Thoracic aorta (tissue), 2 donors: ENCODE measurements at places on chromosomes 4 and X. TPM values are rescaled to one million over a fixed set of nuclear protein-coding genes. Genes with fewer than 3 reads are reported as not detected.

DNA sequence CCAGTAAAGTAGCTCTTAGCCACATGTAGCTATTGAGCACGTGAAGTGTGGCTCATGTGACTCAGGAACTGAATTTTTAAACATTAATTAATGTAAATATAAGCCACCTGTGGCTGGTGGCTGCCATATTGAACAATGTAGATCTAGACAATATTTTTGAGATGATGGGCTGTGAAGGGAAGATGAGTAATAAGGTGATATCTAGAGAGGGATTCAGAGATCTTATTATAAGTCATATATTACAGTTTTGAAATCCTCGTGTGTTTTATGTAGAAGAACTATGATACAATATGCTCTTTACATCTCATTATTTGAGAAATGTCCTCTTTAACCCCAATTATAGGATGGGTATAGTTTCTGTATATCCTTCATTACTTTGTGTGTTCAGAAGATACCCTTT, 5.6 kb downstream of the GAR1 start:
- DNase-seq: no peak
- peaks cover 8% of the 10 kb centered on the region for H3K4me1 ChIP-seq
- H3K27ac ChIP-seq: no peak overlapping the region
- H3K4me3 ChIP-seq: no peak overlapping the region

- no peak for DNase-seq
- peak within 1 kb of the TSS; percentile 56 for H3K27ac ChIP-seq
- H3K4me1 ChIP-seq: peaks cover 5% of the 10 kb centered on the region
- H3K4me3 ChIP-seq: peak within 1 kb of the TSS; percentile 67
- no peaks in the 10 kb centered on the region for H3K36me3 ChIP-seq
Observed at GRCh38 chrX:100643956-100644860, at the start of gene SRPX2. TSS of gene SRPX2 (plus strand) at chrX:100644199. CDS start at chrX:100646323, 2,124 bp downstream.

ARMCX4 gene
- total RNA-seq: 13.4 TPM

DNA sequence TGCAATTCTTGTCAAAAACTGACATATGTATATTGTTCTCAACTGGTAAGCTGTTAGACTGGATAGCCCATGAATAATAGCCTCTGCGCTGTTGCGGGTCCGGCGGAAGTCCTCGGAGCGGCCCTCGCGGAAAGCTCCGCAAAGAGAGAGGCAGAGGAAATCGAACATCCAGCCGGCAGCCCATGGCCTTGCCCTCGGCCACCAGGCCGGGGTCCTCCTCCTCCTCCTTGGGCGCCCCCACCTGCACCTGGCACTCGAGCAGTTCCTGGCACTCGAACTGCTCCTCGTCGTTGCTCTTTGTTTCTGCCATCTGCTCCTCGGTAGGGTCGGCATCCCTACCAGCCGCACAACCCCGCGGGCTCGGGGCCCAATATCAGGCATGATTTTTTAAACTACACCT, 1176.3 kb downstream of the PCDH18 start:
- no peak overlapping the region for H3K4me3 ChIP-seq
- no peak for DNase-seq
- no peaks in the 10 kb centered on the region for H3K27me3 ChIP-seq
- H3K27ac ChIP-seq: no peak overlapping the region
- no peaks in the 10 kb centered on the region for H3K4me1 ChIP-seq
- H3K36me3 ChIP-seq: no peaks in the 10 kb centered on the region

HSFX3 gene
- not detected for total RNA-seq

- H3K27me3 ChIP-seq: no peaks in the 10 kb centered on the region
- no peak for DNase-seq
- no peaks in the 10 kb centered on the region for H3K4me1 ChIP-seq
- no peak overlapping the region for H3K4me3 ChIP-seq
- no peaks in the 10 kb centered on the region for H3K36me3 ChIP-seq
- H3K27ac ChIP-seq: no peak overlapping the region
Observed at GRCh38 chr4:48307528-48307927, 33.8 kb upstream of the SLAIN2 start.

DNA sequence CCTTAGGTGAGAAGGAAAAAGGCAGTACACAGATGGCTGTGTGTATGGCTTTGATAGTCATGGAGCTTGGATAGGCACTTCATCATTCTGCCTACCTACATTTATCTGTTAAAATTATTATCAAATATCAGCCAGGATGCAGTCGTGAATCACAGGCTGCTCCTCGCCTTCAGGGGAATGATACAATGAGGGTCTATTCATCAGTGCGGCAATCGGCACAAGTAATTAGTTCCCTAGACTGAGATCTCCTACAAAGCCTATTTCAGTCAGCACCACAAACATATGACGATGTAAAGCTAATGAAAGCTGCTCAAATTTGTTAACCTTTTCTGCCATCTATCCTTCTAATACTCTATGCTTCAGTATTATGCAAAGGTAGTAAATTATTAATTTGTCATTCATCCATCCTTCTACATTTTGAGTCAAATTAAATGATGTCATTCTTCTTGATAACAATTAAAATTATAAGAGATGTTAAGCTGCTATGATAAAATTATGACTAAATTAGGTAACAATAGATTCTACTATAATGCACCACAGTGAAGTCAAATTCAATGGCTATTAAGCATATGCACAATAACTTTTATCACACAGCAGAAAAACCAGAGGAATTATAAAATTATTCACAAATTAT, 19.0 kb downstream of the MAB21L2 start:
- H3K27me3 ChIP-seq: no peaks in the 10 kb centered on the region
- no peaks in the 10 kb centered on the region for H3K36me3 ChIP-seq
- no peak for DNase-seq
- no peak overlapping the region for H3K27ac ChIP-seq
- H3K4me3 ChIP-seq: no peak overlapping the region

GRCh38 chr4:184347251-184348239, 126.8 kb downstream of the IRF2 start:
- peaks cover 7% of the 10 kb centered on the region for H3K4me1 ChIP-seq
- no peak overlapping the region for H3K4me3 ChIP-seq
- H3K27me3 ChIP-seq: no peaks in the 10 kb centered on the region
- no peak overlapping the region for H3K27ac ChIP-seq
- no peak for DNase-seq

GRCh38 chr4:13470379-13470778, 13.8 kb downstream of the RAB28 start:
- DNase-seq: no peak
- no peaks in the 10 kb centered on the region for H3K27me3 ChIP-seq
- H3K4me3 ChIP-seq: no peak overlapping the region
- H3K4me1 ChIP-seq: no peaks in the 10 kb centered on the region
- no peaks in the 10 kb centered on the region for H3K36me3 ChIP-seq

- no peaks in the 10 kb centered on the region for H3K27me3 ChIP-seq
- no peak for DNase-seq
- H3K4me1 ChIP-seq: no peaks in the 10 kb centered on the region
- H3K4me3 ChIP-seq: no peak overlapping the region
- no peaks in the 10 kb centered on the region for H3K36me3 ChIP-seq
Observed at GRCh38 chr4:148790246-148790645, 348.0 kb upstream of the NR3C2 start.

GRCh38 chrX:31126205-31126604, 54.4 kb upstream of the FTHL17 start:
- no peak for DNase-seq
- H3K4me1 ChIP-seq: no peaks in the 10 kb centered on the region
- H3K36me3 ChIP-seq: no peaks in the 10 kb centered on the region

DNA sequence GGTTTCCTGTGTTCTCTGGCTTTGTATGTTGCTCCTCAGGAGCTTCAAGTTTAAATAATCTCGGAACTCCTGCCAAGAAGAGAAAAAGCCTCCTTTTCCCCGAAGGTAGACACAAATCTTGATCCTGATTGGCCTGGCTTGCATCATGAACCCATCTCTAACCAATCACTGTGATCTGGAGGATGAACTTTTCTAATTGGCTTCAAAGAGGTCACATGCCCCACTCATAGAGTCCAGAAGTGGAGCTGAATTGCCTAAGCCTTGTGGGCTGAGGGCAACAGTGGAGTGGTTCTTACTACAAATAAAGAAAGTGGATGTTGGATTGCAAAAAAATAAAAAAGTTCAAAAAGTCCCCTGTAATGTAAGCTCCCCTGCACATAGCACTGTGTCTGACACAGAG, 245.9 kb downstream of the MID1IP1 start:
- no peaks in the 10 kb centered on the region for H3K27me3 ChIP-seq
- no peak for DNase-seq
- H3K4me1 ChIP-seq: no peaks in the 10 kb centered on the region
- no peak overlapping the region for H3K4me3 ChIP-seq
- H3K27ac ChIP-seq: no peak overlapping the region
- no peaks in the 10 kb centered on the region for H3K36me3 ChIP-seq

AKAP14 gene
- not detected for total RNA-seq

- no peak for DNase-seq
- no peak overlapping the region for H3K27ac ChIP-seq
- H3K27me3 ChIP-seq: no peaks in the 10 kb centered on the region
- no peaks in the 10 kb centered on the region for H3K4me1 ChIP-seq
Observed at GRCh38 chr4:180542445-180543100, 1700.6 kb upstream of the TENM3 start.

CTAG1A gene
- not detected for total RNA-seq

SLC10A6 gene
- total RNA-seq: 4.2 TPM

GRCh38 chrX:50154429-50154828, 46.4 kb downstream of the AKAP4 start:
- H3K36me3 ChIP-seq: no peaks in the 10 kb centered on the region
- H3K27ac ChIP-seq: no peak overlapping the region
- H3K27me3 ChIP-seq: no peaks in the 10 kb centered on the region
- no peak overlapping the region for H3K4me3 ChIP-seq
- no peak for DNase-seq

TCEAL6 gene
- total RNA-seq: 1.9 TPM

DNA sequence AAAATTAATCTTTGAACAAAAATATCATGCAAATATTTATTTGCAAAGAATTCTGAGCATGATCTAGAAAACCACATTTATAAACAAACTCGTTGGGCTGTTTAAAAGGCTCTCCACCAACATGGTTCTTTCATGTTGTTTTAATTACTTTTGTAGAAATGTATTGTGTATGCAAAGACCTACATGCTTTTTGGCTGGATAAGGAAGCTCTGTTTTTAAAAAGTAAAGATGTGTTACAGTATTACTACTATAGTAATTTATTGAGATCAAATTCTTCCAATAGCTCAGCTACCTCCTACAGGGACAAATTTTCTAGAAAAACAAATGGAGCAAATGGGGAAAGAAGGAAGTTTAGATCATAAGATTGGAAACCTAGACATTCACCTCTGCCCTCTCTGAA, 177.5 kb upstream of the TTC29 start:
- peaks cover 12% of the 10 kb centered on the region for H3K4me1 ChIP-seq
- H3K36me3 ChIP-seq: no peaks in the 10 kb centered on the region
- H3K27ac ChIP-seq: no peak overlapping the region
- H3K27me3 ChIP-seq: no peaks in the 10 kb centered on the region
- no peak for DNase-seq
- H3K4me3 ChIP-seq: no peak overlapping the region

GPR143 gene
- total RNA-seq: not detected

GRCh38 chr4:40152637-40153036, 44.2 kb upstream of the RHOH start:
- DNase-seq: no peak
- no peak overlapping the region for H3K27ac ChIP-seq
- no peaks in the 10 kb centered on the region for H3K4me1 ChIP-seq
- no peaks in the 10 kb centered on the region for H3K36me3 ChIP-seq
- H3K4me3 ChIP-seq: no peak overlapping the region
- no peaks in the 10 kb centered on the region for H3K27me3 ChIP-seq

DNA sequence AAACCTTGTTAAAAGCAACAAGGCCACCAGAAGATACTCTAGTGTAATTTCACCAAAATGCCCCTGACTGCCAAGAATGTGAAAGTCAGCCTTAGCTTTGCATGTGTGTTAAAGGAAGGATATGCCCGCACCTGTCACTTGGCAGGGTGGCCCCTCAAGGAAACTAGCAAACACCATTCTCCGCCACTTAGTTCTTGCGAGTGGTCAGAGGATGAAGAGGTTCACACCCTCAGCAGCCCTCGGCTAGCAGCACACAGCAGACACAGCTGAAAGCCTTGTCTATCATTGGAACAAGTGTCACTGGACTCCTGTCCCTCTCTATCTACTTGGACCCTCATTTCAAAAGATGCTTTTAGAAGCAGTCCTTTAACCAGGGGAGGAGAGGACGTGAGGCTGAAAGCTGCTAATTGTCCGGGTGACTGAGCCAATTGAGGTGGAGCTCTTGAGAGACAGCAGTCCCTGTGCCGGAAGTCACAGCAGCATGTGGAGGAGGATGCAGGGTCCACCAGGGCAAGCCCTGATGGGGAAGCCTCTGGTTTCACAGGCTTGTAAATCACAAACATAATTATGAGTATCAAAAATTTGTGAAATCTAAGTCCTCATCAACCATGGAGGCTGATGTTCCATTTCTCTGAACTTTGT, 18.0 kb downstream of the HHIP start:
- no peak overlapping the region for H3K27ac ChIP-seq
- DNase-seq: no peak
- no peaks in the 10 kb centered on the region for H3K36me3 ChIP-seq
- no peaks in the 10 kb centered on the region for H3K27me3 ChIP-seq
- H3K4me1 ChIP-seq: no peaks in the 10 kb centered on the region

DNA sequence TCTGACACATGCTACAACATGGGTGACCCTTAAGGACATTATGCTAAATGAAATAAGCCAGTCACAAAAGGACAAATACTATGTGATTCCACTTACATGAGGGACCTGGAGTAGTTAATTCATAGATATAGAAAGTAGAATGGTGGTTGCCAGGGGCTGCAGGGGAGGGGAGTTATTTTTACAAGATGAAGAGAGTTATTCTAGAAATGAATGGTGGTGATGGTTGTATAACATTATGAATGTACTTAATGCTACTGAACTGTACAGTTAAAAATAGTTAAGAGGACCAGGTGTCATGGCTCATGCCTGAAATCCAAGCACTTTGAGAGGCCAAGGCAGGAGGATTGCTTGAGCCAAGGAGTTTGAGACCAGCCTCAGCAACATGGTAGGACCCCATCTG, 59.5 kb upstream of the MSANTD1 start:
- DNase-seq: no peak
- no peak overlapping the region for H3K4me3 ChIP-seq
- no peak overlapping the region for H3K27ac ChIP-seq
- H3K27me3 ChIP-seq: no peaks in the 10 kb centered on the region

PSAPL1 gene
- total RNA-seq: not detected
